ENCODE measurements at places on chromosomes 1 and 21.
A peak's percentile ranks its signal among the peaks of the same experiment; 100 is the strongest.

DNA sequence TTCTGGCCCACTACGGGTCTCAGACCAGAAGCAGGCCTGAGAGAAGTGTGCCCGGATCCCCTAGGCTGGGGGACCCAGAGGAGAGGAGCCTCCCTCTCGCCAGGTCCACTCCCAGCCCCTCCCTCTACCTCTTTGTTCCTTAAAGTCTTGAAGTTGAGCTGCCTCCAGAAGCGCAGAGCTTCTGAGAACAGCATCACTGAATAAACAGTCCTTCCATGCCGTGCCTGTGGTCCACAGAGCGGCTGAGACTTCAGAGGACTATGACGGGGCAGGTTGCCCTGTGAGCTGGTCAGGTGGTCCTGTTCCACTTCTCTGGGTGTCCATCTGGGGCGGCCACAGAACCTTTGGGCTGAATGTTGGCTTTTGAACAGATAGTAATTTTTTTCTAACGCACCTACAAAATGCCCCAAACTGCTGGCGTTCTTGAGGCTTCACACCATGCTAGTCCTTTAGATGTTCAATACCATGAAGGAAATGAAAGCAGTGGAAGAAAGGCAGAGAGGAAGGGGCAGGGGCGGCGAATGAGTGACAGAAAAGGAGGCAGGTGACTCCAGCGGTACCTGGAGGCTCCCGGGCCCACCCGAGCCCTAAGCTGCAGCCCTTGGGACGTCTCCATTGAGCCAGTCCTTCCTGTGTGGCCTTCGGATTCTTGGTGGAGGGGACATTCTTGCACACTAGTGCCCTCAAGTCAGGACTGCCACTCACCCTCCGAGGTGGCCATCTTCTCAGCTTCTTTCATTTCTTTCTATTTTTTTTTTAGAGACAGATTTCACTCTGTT is 239.3 kb upstream of the VAMP3 start:
- DNase-seq, result no peak

DNA sequence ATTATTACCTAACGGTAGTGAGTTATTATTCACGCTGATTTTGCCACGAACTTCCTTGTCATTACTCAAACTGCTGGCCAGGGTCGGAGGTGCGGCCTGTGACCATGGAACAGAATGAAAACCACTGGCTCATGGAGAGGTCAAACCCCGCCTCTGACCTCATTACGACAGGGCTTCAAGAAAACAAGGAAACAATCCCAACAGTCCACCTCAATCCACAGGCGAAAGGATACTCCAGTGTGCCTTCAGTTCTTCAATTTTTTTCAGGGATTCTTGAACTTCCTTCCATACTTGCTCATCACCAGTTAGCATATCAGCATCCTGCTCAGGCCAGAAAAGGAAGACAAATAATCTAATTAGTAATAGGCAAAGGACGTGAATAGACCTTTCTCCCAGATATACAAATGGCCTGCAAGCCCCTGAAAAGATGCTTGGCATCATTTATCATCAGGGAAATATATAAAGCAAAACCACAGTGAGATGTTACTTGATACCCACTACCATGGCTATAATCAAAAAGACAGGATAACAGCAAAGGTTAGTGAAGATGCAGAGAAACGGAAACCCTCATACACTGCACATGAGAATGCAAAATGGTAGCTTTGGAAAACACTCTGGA is 643.4 kb downstream of the SMYD3 start:
- no peak for DNase-seq

DNA sequence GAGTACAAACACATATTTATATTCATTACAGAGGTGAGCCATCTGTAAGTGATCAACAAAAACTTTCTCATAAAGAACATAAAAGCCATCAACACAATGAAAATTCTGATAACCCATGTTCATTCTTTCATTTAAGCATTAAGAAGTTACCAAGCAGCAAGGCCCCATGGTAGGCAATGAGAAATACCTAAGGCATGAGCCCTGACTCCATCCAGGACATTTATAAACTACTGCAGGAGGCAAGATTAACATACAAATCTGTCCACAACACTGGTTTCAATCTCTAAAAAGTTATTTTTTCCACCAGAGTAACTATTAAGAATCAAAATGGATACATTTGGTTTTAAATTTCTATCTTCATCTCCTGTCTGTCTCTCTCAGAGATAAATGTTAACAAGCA is 76.1 kb downstream of the SIPA1L2 start:
- DNase-seq, result peak; percentile 54

GRCh38 chr21:17462276-17462981 is 50.4 kb upstream of the CXADR start:
- DNase-seq, result no peak

GRCh38 chr1:15153184-15153841 is at the start of gene TMEM51:
TSS of gene TMEM51 (plus strand) at chr1:15153747. CDS start at chr1:15215088, 61,341 bp downstream.
- DNase-seq, result peak; percentile 56

- no peak for DNase-seq
These were observed 238.2 kb upstream of the MAP1LC3C start for GRCh38 chr1:242237051-242237450.

- peak; percentile 44 for DNase-seq
These were observed 133.8 kb downstream of the LRRC40 start for GRCh38 chr1:70071601-70072000.

DNA sequence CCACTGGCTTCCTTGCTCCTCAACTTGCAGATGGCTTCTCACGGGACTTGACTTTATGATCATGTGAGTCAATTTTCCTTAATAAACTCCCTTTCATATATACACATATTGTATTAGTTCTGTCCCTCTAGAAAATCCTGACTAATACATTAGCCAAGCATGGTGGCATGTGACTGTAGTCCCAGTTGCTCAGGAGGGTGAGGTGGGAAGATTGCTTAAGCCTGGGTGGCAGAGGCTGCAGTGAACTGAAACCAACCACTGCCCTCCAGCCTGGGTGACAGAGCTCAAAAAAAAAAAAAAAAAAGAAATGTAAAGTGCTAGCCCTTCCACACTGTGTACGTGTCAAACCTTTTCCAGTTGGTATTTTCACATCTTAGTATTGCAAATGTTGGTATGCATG is 857.0 kb downstream of the LTN1 start:
- DNase-seq, result no peak

GRCh38 chr21:33032434-33033047 is 6.8 kb downstream of the OLIG2 start:
- DNase-seq, result no peak

DNA sequence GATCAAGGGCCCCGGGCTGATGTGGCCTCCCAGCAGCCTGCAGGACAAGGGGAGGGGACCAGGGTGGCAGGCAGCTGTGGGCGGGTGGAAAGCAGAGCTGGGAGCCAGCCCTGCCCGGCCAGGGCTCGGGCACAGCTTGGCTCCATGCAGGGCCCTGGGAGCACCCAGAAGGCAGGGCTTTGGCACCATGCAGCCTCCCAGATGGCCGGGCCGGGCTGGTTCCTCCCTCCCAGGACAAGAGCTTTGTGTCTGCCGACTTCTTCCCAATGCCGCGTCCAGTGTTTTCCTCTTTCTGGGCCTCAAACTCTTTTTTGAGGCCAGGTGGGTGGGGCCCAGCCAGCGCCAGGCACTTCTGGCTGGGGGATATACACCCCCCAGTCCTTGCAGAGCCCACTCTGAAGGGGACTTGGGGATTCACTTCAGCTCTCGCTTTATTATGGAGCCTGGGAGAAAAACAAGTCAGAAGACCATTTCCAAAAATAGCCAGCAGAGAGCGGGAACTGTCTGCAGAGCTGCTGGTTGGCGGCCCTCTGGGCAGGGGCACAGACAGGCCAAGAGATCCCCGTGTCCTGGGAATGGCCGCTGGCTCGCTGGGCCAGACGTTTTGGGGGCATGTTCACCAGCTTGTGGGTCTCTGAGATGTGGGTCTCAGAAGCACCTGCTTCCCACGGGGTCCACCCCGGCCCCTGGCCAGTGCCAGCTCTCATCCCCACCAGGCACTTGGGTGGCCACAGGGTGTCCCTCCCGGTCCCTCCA is 103.8 kb upstream of the ARHGEF16 start:
- DNase-seq, result peak; percentile 33

Data from AG08395 (cell line).